ENCODE measurements at places on chromosomes 1 and 21. TPM values are rescaled to one million over a fixed set of nuclear protein-coding genes. Genes with fewer than 3 reads are reported as not detected.

GRCh38 chr1:33137800-33138199 is 44.0 kb downstream of the TRIM62 start:
- DNase-seq, result no peak

Gene MYOCOS
- not detected for total RNA-seq

Gene HSD3B2
- total RNA-seq, result not detected

DNA sequence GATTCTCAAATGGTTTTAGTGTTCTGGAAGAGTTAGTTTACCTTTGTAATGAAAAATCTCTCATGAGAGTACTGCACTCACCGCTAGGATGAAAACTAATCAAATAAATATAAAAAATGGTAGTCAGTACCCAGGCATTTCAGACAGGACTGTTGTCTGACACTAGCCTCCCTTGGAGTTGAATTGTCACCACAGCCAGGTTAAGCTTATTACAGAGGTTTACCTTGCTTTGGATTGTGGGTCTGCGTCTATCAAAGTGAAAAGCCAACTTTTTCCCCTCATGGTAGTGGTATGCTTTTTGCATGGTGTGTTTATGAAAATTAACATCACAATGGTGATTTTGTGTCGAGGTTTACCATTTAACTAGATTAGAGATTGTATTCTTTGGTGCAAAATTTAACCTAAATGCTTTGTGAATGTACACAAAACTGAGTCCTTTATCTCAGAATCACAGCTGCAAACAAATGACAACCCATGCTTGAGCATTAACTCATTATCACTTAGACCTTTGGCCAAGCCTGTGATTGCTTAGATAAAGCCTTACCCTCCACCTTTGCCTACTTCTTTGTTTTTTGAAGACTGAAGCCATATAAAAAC is 20.1 kb downstream of the RAP1A start:
- DNase-seq, result no peak

DNA sequence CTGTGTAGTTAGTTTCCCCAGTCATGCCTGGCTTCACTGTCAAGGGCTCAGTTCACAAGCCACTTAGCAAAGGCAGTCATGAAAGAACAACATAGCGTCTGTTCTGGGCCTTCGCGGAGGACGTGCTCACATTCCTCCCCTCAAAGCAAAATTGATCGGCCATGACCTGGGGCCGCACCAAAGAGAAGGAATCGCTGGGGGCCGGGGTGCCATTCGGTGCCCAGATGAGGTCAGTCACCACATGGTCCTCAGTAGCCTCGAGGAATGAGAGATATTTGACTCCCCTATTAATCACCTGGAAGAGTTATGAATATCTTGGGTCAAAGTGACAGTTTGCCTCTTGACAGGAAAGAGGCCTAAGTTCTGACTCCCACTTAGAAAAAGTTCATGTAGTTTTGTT is 251.1 kb upstream of the JUN start:
- DNase-seq, result no peak

- DNase-seq, result no peak
Measured at GRCh38 chr1:117113199-117113598, 8.3 kb downstream of the TRIM45 start.

DNA sequence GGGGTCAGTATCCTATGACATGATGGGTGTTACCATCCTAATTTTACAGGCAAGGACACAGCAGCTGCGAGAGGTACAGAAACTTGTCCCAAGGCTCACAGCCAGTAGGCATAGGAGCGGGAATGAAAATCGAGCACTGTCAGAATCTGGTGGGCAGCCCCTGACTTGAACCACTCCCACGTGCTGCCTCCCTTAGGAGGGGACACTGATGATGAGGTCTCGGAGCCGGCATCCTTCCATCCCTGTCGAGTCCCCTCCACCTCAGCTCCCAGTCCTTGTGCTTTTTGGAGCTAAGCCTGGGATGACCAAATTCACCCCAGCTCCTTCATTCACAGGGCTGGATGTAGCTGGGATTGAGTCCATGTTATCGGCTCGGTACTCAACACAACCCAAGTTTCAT is 49.0 kb downstream of the B3GALT5 start:
- no peak for DNase-seq

DNA sequence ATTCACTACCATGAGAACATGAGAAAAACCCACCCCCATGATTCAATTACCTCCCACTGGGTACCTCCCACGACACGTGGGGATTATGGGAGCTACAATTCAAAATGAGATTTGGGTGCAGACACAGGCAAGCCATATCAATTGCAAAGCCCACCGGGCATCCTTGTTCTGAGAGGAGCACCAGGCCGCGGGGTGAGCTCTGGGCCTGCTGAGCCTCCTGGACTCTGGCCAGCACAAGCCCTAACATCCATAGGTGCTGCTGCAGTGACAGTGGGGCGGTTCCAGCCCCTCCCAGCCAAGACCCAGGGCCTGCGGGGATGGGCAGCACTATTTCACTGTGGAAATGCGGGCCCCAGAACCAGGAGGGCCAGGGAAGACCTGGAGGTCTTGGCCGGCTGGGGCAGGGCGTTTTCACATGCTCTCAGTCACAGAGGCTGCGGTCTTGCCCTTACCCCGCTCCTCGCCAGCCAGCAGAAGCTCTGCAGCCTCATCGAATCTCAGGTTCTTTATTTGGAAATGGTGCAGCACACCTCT is 103.8 kb downstream of the PCBP3 start:
- no peak for DNase-seq

GRCh38 chr1:39995973-39996393 is 41.0 kb downstream of the MFSD2A start:
- no peak for DNase-seq

Gene AMY1C
- total RNA-seq, result not detected

DNA sequence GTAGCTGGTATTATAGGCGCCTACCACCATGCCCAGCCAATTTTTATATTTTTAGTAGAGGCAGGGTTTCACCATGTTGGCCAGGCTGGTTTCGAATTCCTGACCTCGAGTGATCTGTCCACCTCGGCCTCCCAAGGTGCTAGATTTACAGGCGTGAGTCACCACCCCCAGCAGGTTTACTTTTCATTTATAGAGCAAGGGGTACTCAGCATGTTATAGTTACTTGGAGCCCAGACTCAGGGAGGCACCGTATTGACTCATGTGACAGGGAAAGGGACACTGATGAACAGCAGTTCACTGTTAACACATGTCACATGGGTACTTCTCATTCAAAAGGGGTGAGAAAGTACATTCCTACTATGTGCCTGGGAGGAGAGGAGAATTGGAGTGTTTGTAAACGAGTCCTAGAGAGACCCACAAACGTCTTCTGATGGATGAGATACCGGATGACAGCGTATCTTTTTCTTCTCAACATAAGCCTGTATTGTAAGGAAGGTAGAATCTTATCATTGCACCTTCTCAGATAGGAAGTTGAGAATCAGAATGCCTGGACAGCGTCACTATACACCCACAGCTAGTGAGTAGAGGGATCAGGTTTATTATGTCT is 510.0 kb downstream of the USP25 start:
- no peak for DNase-seq

Gene SPRR2E
- not detected for total RNA-seq

DNA sequence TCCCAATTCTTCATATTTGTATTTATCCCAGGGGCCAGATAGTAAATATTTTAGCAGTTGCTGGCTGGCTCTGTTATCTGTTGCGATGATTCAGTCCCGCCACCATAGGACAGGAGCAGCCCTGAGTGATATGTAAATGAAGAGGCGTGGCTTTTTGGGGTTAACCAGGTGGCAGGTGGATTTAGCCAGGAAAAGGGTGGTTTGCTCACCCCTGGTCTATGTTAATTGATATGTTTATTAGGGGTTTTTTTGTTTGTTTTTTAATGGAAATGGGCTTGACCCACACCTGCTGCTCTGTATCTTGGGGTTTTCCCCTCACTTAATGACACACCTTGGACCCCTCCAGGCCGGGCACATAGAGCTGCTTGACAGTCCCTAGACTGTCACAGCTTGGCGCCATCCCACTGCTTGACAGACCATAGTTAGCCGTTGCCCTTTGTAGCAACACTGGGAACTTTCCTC is 62.8 kb downstream of the PIK3CD start:
- DNase-seq, result no peak

Gene REN
- 6.8 TPM for total RNA-seq

Gene NEK2
- total RNA-seq, result not detected

Gene ZFP69
- 6.2 TPM for total RNA-seq

Gene IGSF9
- total RNA-seq, result 0.29 TPM

GRCh38 chr1:71298633-71299032 is 217.8 kb upstream of the ZRANB2 start:
- DNase-seq, result no peak

GRCh38 chr1:241507189-241507863 is 12.2 kb downstream of the FH start:
- no peak for DNase-seq

GRCh38 chr1:94322696-94323095 is 85.3 kb upstream of the ARHGAP29 start:
- no peak for DNase-seq

DNA sequence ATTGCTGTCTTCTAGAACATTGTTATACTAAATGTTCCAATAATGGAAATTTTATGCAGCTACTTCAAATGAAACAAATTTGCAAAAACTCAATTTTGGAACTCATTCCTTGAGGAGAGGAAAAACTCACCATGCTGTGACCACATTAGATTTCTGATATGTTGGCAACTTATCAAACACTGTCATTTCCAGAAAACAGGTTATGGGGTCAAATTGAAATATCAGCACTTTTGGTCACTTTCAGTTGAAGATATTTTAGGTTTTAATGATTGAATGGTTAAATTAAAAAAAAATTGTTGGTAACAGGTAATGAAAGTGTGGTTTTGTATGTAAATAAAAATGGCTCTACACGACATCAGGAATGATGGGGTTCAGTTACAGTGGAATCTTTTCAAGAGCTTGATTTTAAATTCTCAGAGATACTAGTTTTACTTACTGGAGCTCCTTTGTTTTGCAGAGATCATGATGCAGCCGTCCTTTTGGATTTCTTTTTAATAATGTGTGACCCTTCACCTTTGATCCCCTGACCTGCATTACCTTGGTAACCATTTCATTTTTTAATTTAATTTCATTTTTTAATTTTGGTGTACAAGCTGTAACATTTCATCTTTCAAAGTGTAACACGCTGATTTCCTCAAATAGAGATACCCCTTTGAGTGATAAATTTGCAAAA is 86.2 kb downstream of the CAMTA1 start:
- DNase-seq, result no peak

- DNase-seq, result no peak
Measured at GRCh38 chr1:87588495-87588894, 259.8 kb downstream of the LMO4 start.

Gene SLC19A1
- total RNA-seq, result 7.6 TPM

DNA sequence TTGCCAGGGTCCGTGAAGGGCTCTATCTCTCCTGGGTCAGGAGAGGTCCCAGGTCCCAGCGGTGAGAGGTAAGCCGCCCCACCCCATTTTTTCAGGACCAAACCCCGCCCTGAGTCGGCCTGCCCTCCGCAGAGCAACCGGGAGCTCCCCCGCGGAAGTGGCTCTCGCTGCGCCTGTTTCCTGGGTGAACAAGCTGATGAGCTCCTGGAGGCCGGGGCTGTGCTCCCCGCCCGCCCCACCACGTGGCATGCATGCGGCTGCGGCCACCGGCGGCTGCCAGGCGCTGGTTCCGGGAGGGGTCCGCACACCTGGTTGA is 32.0 kb downstream of the ZBTB17 start:
- DNase-seq, result no peak

DNA sequence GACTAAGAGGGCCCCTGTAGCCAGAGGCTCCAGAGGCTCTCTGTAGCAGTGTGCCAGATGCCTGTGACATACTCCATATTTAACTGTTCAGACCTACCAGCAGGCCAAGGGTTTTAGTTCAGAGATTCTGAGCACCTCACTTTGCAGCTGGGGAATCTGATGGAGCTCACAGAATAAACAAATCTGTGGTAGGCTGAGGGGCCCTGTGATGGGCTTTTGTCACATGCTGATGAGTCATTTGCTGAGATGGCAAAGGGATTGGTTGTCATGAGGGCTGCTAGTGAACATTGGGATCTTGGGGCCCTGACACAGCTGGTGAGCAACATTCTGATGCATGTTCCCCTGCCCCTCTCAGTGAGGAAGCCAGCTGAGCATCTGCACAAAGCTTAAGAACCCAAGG is 482.2 kb downstream of the CAMTA1 start:
- no peak for DNase-seq

GRCh38 chr1:194829492-194829891 is 1643.1 kb upstream of the B3GALT2 start:
- no peak for DNase-seq

DNA sequence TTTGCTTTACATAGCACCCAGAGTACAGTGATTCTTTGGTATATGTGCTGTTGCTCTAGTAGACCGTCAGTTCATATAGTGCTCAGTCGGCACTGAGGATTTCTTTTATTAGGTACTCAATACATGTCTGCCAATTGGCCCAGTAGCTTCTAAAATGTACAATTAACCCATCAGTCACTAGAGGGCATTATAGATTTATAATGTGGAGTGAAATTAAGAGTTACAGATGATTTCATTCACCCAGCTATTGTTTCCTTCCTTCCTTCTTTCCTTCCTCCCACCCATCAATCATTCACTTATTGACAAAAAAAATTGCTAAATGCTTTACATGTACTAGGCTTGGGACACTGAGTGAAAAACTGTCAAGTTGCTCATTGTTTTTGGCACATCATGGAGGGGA is 263.6 kb upstream of the USP24 start:
- no peak for DNase-seq

DNA sequence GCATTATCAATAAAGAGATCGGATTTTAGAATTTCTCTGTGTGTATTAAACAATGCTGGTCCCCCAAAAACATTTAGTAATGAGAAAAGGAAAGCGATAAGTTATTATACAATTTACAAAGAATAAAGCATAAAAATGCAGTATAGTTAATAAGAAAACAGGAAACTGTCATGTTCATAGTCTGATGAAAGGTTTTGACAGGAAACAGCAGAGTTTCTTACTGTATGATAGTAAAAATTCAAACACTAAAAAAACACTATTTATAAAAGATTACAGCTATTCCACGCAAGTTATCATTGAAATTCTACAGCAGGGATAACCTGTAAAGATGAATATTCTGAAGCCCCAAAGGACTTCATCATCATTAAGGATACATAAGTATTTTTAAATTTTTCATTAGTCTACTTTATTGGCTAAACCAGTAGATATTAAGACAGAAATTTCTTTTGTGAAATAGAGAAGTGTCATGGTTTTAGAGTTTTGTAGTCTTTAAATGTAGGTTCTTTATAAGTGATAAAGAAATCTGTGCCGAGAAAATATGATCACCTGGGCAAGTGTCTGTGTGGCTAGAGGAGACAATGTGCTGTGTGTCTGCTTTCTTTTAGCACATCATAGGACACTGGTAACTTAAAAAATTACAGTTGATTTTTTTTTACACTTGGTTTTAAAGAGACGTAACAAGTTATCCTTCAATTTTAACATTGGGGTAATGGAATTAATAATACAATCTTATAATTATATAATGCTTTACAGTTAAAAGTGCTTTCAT is 49.7 kb upstream of the GFI1 start:
- no peak for DNase-seq

Gene HSPG2
- 186 TPM for total RNA-seq

GRCh38 chr1:67889953-67890567 is 56.8 kb upstream of the GNG12 start:
- no peak for DNase-seq

GRCh38 chr1:55987491-55988249 is 591.7 kb downstream of the PLPP3 start:
- no peak for DNase-seq

Measured in uterus (tissue), 4 donors.